ENCODE measurements at places on chromosomes 3 and 15. TPM values are rescaled to one million over a fixed set of nuclear protein-coding genes. Genes with fewer than 3 reads are reported as not detected.
A peak's percentile ranks its signal among the peaks of the same experiment; 100 is the strongest.

NR2F2 gene
- 28.1 TPM for total RNA-seq

DNA sequence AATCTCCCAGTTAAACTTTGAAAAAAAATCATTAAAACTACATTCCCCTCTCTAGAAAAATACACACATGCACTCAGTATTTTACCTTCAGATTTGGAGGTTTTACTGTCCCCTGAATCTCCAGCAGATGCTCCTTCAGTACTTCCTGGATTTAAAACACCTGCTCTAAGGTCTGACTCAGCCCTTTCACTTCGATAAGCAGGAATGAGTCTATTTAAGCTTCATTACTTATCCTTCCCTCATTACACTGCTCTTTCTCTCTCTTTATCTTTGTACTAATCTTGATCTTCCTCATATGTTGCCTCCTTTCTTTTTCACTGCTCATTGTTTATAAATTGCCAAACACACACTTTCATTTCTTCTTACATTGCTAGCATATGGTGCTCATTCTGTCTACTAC lies 443.9 kb downstream of the DIPK2A start:
- H3K27me3 ChIP-seq, result no peaks in the 10 kb centered on the region
- DNase-seq, result no peak
- no peak overlapping the region for H3K27ac ChIP-seq
- no peak overlapping the region for H3K4me3 ChIP-seq
- no peaks in the 10 kb centered on the region for H3K4me1 ChIP-seq

GRCh38 chr15:64705006-64705405 lies 70.4 kb downstream of the RBPMS2 start:
- peaks cover 15% of the 10 kb centered on the region for H3K4me1 ChIP-seq
- DNase-seq, result no peak
- no peaks in the 10 kb centered on the region for H3K27me3 ChIP-seq
- H3K36me3 ChIP-seq, result peaks cover 3% of the 10 kb centered on the region
- no peak overlapping the region for H3K27ac ChIP-seq

XCR1 gene
- total RNA-seq, result not detected

- no peaks in the 10 kb centered on the region for H3K36me3 ChIP-seq
- H3K27ac ChIP-seq, result no peak overlapping the region
- no peaks in the 10 kb centered on the region for H3K27me3 ChIP-seq
- peaks cover 18% of the 10 kb centered on the region for H3K4me1 ChIP-seq
Measured at GRCh38 chr15:78757636-78757905, 53.7 kb downstream of the ADAMTS7 start.

SOX2 gene
- not detected for total RNA-seq

DNA sequence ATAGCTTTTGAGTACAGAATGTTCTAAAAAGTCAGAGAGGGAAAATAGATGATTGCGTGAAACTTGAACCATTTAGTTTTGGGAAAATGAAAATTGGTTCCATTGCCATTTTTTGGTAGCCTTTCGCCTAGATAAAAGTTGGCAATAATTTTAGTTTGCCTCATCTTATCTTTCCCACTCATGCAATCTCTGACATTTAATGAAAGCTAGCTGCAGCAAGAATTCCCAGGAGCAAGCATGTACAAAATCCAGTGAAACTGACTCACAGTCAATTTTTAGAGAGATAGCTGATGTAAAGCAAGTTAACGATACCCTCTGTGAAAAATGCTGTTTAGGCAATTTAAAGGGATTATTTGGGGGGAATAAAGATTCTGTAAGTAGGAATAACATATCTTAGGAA lies 797.4 kb downstream of the GRM7 start:
- H3K27me3 ChIP-seq, result no peaks in the 10 kb centered on the region
- H3K4me1 ChIP-seq, result no peaks in the 10 kb centered on the region
- no peak overlapping the region for H3K27ac ChIP-seq
- no peaks in the 10 kb centered on the region for H3K36me3 ChIP-seq

DNA sequence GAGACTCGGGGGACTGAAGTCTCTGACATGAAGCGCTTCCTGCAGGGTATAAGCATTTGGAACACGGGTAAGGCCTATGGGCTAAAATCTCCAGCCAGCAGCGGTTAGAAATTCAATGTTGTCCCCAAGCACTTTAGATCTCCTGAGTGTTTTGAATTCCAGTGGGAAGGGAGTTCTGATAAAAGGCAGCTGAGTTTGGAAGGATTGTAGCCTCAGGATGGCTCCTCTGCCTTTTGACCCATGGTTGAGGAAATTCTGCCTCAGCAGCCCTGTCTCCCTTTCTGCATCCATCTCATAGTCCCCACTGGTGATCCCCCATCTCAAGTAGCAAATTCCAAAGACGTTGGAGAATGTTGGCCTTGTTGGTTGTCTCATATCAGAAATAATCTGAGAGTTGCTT lies 24.2 kb upstream of the HACD2 start:
- H3K4me1 ChIP-seq, result peaks cover 16% of the 10 kb centered on the region
- H3K36me3 ChIP-seq, result peaks cover 25% of the 10 kb centered on the region
- H3K27me3 ChIP-seq, result no peaks in the 10 kb centered on the region
- DNase-seq, result no peak
- H3K27ac ChIP-seq, result no peak overlapping the region

DNA sequence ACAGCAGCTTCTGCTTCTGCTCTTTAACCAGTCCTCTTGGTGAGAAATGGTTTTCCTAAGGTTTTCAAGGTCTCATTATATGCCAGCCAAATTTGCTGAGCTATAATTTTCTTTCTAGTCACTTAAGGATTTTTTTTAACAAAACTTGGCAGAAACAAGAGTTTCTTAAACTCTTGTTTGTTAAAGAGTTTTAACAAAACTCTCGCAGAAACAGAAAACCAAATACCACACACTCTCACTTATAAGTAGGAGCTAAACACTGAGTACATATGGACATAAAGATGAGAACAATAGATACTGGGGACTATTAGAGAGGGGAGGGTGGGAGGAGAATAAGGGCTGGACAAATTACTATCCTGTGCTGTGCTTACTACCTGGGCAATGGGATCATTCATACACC lies 908.3 kb downstream of the TUSC7 start:
- no peak overlapping the region for H3K4me3 ChIP-seq
- H3K27me3 ChIP-seq, result no peaks in the 10 kb centered on the region
- DNase-seq, result no peak

DNA sequence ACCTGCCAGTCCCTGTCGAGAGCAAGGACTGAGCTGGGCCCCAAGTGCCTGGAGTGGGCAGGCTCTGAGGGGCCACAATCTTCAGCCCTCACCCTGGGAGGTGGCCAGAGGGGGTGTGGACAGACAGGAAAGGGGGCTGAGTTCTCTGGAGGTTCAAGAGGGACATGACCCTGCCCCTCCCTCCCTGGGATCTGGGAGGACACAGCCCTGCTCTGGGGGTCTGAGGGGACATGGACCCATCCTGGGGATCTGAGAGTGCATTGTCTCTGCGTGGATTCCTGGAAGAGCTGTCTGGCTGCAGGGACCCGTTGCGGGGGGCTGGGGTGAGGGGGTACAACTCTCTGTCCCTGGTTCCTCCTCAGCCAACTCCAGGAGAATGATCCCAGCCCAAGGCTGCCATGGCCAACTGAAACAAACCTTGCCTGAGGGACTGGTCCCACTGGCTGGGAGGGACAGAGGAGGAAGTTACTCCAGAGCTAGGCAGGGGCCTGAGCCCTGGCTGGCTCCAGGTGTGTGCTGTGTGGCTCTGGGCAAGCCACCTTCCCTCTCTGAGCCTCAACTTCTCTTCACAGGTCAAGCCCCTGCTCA lies 29.0 kb downstream of the PTH1R start:
- peaks cover 4% of the 10 kb centered on the region for H3K4me1 ChIP-seq
- peaks cover 2% of the 10 kb centered on the region for H3K27me3 ChIP-seq
- no peak overlapping the region for H3K4me3 ChIP-seq
- no peak overlapping the region for H3K27ac ChIP-seq

DNA sequence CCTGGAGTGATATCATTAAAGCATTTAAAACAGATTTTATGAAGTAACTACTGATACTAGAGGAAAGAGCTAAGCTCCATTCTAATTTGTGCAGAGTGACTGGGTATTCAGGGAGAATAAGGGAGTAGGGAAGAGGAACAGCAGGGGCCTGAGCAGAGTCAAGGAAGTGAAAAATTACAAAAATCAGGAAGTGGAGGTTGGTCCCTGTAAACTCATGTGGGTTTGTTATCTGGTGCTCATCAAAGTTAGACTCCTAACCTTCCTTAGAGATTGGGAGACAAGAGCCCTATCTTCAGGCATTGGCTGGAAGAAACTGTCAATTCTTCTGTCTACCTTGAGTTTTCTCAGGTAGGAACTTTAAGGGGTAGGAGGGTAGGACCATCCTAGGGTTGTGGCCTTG lies 82.5 kb downstream of the NEK11 start:
- H3K4me1 ChIP-seq, result no peaks in the 10 kb centered on the region
- no peaks in the 10 kb centered on the region for H3K36me3 ChIP-seq
- DNase-seq, result no peak
- no peak overlapping the region for H3K27ac ChIP-seq
- no peak overlapping the region for H3K4me3 ChIP-seq
- no peaks in the 10 kb centered on the region for H3K27me3 ChIP-seq

- no peak overlapping the region for H3K4me3 ChIP-seq
- DNase-seq, result no peak
- H3K4me1 ChIP-seq, result no peaks in the 10 kb centered on the region
- H3K36me3 ChIP-seq, result no peaks in the 10 kb centered on the region
- H3K27ac ChIP-seq, result no peak overlapping the region
- no peaks in the 10 kb centered on the region for H3K27me3 ChIP-seq
Measured at GRCh38 chr3:87288446-87288845, 12.1 kb upstream of the POU1F1 start.

GRCh38 chr15:43927203-43927602 lies 100.4 kb downstream of the WDR76 start:
- H3K27ac ChIP-seq, result no peak overlapping the region
- H3K27me3 ChIP-seq, result no peaks in the 10 kb centered on the region
- H3K4me3 ChIP-seq, result no peak overlapping the region
- no peak for DNase-seq

DNA sequence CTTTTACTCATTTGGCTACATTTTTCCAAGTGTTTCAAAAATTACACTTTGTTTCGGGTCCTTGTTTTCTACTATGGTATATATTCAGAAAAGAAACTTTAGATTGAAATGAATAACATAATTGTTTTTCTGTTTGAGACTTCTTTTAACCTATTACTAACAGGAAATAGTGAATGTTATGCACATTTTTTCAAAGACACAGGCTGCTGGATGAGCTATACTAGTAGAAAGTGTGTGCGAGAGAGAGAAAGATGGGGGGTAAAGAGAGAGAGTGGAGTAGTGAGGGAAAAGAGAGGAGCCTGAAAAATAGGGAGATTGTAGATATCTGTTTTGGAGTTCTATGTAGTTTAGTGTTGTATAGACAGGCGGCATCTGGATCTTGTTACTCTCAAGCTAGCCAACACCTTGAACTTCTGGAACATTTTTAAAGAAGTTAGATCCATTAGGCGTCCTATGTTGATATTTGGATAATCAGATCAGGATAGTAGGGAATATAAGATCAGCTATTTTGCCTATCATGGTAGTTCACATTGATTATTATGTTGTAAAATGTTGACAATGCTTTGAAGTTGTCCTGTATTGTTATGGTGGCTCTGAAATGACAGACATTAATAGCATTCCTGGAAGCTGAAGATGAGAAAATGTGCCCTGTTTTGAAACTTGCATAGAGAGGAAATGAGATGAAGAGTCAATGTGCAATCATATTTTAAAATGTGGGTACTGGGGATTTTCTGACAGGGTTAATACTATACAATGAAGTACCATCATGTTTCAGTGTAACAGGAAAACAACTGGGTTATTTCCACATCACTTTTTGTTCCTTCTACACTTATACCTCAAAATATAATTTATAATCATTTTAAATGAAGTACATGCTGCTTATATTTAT lies 2.6 kb downstream of the RBMS3 start:
- H3K36me3 ChIP-seq, result no peaks in the 10 kb centered on the region
- H3K4me1 ChIP-seq, result peaks cover 9% of the 10 kb centered on the region
- H3K27me3 ChIP-seq, result no peaks in the 10 kb centered on the region
- H3K27ac ChIP-seq, result peak overlapping the region; percentile 91
- DNase-seq, result peak; percentile 15

DNA sequence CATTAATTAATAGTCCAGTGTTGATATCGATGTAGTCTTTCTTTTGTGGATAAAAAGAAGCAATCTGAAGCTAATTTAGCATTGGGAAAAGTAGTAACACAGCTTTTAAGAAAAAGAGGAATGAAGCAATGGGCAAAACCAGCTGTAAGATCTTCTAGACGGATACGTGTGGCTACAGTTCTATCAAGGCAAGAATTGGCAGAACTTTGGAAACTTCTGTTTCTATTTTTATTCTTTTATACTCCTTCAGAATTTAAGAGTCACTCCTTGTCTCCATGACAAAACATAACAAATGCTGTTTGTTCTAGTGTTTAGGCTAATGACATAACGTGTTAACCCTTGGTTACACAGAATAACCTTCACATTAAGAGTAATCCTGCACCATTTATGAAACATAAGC lies 289.2 kb downstream of the ROBO2 start:
- no peaks in the 10 kb centered on the region for H3K4me1 ChIP-seq
- no peaks in the 10 kb centered on the region for H3K27me3 ChIP-seq
- no peak overlapping the region for H3K27ac ChIP-seq
- no peak overlapping the region for H3K4me3 ChIP-seq
- no peaks in the 10 kb centered on the region for H3K36me3 ChIP-seq
- DNase-seq, result no peak

- no peak overlapping the region for H3K4me3 ChIP-seq
- DNase-seq, result no peak
- no peak overlapping the region for H3K27ac ChIP-seq
- H3K4me1 ChIP-seq, result no peaks in the 10 kb centered on the region
- no peaks in the 10 kb centered on the region for H3K36me3 ChIP-seq
Measured at GRCh38 chr15:68755731-68756130, 65.0 kb downstream of the ANP32A start.

DNA sequence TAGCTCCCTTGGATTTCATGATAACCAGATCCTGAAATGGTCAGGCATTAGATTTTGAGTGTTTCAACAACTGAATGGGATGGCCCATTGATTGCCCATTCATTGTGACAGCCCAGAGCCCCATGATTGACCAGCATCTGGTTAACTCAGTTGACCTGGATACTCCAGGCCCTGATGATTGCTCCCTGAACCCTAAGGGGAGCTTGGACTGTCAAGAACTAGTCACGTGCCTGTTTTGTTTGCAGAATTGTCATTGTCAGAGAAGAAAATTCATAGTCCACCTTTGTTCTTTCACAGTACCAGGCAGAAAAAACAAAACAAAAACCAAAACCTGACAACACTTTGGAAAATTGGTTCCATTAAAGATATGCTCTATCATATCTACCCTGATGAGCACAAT lies 241.3 kb upstream of the ONECUT1 start:
- H3K4me3 ChIP-seq, result no peak overlapping the region
- H3K27me3 ChIP-seq, result no peaks in the 10 kb centered on the region
- H3K36me3 ChIP-seq, result no peaks in the 10 kb centered on the region
- H3K4me1 ChIP-seq, result no peaks in the 10 kb centered on the region
- DNase-seq, result no peak
- no peak overlapping the region for H3K27ac ChIP-seq
